ENCODE measurements at places on chromosomes 6 and 20. TPM values are rescaled to one million over a fixed set of nuclear protein-coding genes. Genes with fewer than 3 reads are reported as not detected.

- DNase-seq: no peak
Measured at GRCh38 chr6:166281104-166281503, 27.1 kb downstream of the PRR18 start.

- no peak for DNase-seq
Measured at GRCh38 chr20:47059536-47059935, 164.9 kb downstream of the EYA2 start.

DNA sequence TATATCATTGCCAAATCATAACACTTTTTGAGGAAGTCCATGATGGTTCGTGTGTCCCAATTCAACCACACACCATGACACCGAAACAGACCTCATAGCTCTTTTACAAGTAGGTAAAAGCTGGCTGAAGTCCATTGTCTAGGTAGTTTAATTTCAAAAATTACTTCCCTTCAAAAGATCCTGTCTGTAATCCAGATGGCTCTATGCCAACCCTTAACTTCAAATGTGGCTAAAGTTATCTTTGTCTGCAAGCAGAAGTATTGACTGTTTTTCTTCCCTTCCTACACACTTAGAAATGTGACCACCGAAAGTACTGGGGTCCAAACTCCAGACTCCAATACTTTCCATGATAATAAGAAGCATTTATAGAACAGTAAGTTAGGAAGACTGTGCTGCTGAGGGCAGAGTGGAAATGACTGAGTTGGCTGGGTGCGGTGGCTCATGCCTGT is 8.3 kb upstream of the TIAM2 start:
- DNase-seq: no peak

The NKAPL gene
- 1.0 TPM for polyA plus RNA-seq

The FILIP1 gene
- polyA plus RNA-seq: 62.2 TPM

All from muscle of arm (tissue), 14 donors.